ENCODE measurements at places on chromosomes 6 and 20.

DNA sequence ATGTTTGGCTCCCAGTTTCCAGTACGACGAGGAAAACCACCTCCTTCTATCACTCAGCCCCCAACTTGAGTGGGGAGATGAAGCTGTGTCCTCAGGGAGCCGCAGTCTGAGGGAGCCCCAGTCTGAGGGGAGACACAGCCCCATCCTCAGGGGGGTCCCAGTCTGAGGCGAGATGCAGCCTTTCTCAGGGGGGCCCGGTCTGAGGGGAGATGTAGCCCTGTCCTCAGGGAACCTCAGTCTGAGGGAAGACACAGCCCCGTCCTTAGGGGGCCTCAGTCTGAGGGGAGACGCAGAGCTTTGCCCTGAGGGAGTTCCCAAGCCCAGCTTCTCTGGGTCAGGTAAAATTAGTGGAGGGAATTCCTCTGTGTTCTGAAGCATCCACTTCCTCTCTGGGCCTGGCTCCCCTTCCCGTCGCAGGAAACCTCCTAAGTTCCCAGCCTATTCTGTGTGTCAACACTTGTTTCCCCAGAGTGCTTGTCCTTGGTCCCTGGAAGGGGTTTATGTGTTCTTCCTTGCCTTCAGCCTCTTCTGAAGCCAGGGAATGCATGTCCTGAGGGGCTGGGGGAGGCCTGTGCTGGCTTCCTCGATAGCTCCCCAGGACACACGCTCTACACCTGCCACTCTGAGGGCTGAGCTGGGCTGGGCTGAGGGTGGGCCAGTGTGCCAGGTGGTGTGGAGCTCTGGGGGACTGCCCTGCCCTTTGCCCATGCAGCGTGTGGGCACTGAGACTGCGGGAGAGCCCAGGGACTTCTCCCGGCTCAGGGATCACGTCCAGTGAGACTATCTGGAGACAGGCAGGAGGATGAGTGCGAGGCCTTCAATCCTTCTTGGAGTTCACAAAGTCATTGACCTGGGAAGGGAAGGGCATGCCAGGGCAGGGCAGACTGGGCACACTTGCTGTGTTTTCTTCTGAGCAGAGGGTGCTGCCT is 55.4 kb downstream of the VEGFA start:
- DNase-seq = no peak

- no peak for DNase-seq
These were observed 58.7 kb downstream of the MAP3K4 start for GRCh38 chr6:161050134-161050765.

- no peak for DNase-seq
These were observed 58.1 kb downstream of the UBE2V1 start for GRCh38 chr20:50054626-50055511.

- DNase-seq = no peak
These were observed 632.2 kb downstream of the HACE1 start for GRCh38 chr6:104227508-104227907.

DNA sequence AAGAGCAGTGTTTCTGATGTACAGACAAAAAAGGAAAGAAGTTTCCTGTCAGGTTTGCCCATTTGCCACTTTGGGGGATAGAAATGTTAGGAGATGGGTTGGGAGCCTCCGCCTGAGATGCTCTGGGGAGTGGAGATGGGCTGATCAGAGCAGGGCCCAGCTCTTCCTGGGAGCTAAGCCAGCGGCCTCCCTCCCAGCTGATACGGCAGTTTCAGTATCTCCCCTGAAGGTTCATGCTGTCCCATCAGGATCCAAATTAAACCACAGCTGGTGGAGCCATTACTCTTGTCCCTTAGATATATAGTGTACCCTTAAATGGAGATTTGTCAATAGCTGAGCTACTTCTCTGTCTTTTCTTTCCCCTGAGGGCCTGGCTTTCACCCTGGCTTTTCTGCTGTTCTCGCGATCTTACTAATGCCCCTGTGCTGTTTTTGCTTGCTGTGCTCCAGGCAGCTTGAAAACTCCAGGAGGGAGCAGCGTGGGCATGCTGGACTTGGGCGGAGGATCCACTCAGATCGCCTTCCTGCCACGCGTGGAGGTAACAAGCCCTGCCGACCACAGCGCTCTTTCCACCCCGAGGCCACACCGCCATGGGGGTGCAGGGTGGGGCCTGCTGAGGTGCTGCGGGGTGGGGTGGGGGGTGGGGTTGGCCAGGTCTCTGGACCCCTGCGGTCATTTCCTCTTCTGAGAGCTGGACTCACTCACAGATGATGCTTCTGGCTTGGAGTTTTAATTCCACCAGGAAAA is 20.9 kb downstream of the ENTPD6 start:
- DNase-seq = no peak

DNA sequence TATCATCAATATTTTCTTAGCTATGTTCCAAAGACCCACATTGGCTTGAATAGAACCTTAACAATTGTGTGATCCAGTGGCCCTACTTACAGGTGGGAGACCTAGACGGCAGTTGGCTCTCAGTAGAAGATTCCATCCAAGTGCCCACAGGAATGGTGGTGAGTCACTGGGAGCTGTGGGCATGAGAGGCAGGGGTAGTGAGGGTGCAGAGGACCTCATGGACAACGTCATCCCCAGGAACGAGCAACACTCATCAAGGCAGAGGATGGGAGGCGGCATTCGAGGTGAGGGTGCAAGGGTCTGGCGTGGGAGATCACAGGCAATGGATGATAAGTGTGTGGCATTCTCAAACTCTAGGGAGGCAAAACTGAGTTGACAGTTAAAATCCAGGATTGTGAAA is 17.5 kb upstream of the SPO11 start:
- no peak for DNase-seq

GRCh38 chr6:34332251-34333198 is 59.9 kb downstream of the NUDT3 start:
- no peak for DNase-seq

- no peak for DNase-seq
These were observed 7.9 kb downstream of the ADGRB3 start for GRCh38 chr6:68642977-68643376.

DNA sequence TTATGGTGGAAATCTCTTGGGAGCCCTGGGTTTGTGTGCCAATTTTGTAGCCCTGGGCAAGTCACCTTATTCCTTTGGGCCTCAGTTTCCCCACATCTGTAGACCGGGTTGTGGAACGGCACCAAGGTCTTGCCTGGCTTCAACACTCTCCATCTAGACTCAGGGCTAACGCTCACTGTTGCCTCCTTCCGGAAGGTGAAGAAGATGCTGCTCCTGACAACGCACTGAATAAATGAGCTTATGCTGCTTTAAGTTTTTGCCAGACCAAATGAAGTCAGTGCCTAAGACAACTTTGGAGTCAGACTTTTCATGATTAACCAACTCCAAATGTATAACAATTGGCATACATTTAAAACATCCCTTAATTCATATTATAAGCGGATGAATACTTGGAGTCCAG is 53.1 kb downstream of the PSMG4 start:
- DNase-seq = no peak

GRCh38 chr20:43916881-43917371 is 2.3 kb downstream of the TOX2 start:
- DNase-seq = no peak

DNA sequence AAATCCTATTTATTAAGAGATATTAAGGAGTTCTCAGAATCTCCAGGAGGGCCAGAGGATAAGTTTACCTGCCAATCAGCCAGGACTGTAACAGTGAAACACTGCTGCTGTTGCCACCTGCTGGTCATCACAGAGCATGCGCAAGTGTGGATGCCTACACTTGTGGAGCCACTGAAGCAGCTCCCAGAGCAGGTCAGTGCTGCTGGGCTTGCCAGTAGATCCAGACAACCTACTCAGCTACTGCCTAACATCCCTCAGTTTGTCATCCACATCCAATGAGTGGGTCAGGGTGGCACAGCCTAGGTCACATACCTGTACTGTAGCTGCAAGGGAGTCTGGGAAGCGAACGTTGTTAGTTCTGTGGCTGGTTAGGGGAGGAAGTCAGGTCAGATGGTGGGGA is 18.3 kb upstream of the NHSL1 start:
- no peak for DNase-seq

GRCh38 chr6:116884530-116884929 is 7.5 kb downstream of the RFX6 start:
- DNase-seq = no peak

- no peak for DNase-seq
These were observed 570.9 kb upstream of the AGPAT4 start for GRCh38 chr6:161844804-161845203.

GRCh38 chr20:11608736-11609135 is 309.0 kb upstream of the BTBD3 start:
- no peak for DNase-seq

DNA sequence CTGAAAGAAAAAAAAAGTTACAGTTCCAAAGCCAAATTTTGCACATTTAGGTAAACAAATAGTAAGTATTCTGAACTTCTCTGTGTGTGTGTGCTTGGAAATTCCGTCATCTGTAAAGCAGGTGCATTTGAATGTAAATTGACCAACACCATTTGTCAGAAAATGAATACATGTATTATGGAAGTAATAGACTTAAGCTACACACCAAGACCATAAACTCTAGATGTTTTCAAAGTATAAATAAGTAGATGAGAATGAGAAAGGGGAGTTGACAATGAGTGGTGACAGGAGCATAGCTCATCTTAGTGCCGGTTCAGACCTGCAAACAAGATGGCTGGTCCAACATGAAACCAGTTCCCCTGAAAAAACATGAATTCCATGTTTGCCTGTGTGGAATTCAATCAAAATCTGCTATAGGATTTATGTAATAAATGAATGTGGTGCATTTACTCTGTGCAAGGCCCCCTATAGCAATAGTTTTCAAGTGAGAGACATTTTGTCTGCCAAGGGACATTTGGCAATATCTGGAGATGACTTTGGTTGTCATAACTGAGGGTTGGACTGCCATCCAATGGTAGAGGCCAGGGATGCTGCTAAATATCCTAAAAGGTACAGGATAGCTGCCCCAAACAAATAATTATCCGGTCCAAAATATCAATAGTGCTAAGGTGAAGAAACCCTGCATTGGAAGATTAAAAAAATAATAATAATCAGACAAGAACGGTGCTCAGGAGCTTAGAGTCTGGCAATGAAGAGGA is 11.0 kb upstream of the FILIP1 start:
- no peak for DNase-seq

GRCh38 chr6:105320271-105320670 is 82.6 kb downstream of the PREP start:
- DNase-seq = no peak

- DNase-seq = no peak
These were observed 58.3 kb downstream of the SNX9 start for GRCh38 chr6:157881342-157881741.

DNA sequence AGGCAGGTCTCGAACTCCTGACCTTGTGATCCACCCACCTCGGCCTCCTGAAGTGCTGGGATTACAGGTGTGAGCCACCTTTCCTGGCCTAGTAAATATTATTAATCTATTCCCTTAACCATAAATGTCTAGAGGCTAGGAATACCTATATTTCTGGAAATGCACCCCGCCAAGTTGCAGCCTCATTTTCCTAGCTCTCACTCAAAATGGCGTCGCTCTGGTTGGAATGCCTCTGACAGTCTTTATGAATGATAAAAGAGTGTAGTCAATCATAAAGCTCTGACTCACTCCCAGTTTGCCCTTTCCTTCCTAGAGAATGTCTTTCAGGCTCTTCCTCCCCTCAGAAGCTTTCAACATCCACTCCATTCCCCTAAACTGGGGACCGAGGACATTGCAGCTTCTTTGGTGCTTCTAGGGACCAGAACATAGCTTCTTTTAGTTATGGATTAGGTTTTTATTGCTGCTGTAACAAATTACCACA is 14.1 kb upstream of the TRIM26 start:
- no peak for DNase-seq

GRCh38 chr6:119444642-119445557 is 95.3 kb upstream of the MAN1A1 start:
- no peak for DNase-seq

DNA sequence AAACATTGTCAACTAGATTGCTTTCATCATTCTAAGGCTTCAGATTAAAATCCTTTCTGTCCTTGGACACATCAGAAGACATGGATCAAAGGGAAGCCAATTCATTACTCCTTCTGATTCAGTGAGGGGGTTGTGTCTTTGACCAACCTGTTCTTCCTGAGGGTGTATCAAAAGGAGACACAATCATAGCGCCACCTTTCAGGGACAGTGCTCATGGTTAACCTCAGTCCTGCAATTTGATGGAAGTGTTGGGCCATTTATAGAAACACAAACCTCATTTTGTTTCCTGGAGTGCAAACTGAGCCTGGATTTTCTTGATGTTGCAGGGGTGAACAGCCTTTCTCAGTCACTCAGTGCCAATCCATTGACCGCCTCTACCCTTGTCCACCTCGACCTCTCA is 163.9 kb upstream of the SCGN start:
- no peak for DNase-seq

DNA sequence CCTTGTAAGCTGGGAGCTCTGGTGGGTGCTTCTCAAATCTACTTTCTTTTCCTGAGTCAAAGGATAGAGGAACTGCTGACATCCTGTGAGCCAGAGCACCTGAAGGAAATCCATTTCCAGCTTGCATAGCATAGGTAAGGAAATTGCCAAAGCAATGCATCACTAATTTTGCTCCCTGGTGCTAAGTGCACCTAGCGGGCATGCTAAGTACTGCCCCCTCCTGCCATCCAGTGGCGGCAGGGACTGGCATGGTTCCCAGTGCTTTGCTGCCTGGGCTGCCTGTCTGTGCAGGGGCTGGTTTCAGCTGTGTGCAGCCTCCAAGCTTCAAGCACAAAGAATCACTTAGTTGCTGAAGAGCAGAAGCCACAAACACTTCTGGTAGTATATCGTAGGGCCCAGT is 63.9 kb downstream of the FARS2 start:
- DNase-seq = no peak

GRCh38 chr6:3325210-3325609 is 66.5 kb downstream of the PSMG4 start:
- peak; percentile 21 for DNase-seq

DNA sequence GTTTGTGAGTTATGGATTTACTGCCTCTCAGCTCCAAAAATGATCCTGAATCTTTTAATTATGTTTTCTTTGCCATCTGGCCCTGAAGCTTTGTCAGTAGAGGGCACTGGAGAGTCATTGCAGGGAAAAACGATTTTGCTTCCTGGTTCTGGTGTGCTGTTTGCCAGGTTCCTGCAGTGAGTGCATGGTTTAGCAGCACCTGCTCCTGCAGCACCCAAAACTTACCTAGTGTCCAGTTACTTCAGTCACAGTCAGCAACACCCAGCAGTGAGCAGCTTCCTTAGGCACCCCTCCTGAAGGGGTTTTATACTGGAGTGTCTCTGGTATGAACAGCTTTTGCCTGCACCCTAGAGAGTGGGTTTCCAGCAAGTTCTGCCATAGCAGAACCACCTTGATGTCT is 6.0 kb upstream of the TRIM26 start:
- no peak for DNase-seq

GRCh38 chr6:112839525-112839961 is 492.4 kb downstream of the RFPL4B start:
- DNase-seq = peak; percentile 97

DNA sequence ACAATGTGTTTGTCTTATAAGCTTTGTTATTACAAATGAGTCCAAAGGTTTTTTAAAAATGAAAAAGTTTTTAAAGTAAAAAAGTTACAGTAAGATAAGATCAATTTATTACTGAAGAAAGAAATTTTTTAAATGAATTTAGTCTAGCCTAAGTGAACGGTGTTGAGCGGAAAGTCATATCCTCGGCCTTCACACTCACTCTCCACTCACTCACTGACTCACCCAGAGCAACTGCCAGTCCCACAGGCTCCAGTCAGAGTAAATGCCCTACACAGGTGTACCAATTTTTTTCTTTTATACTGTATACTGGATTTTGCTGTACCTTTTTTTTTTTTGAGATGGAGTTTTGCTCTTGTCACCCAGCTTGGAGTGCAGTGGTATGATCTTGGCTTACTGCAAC is 42.7 kb upstream of the AGPAT4 start:
- DNase-seq = no peak

GRCh38 chr6:160999516-160999915 is 7.9 kb downstream of the MAP3K4 start:
- no peak for DNase-seq

GRCh38 chr20:39899881-39900280 is 789.2 kb downstream of the MAFB start:
- DNase-seq = no peak

Data from AG09309 (cell line).